ENCODE measurements at places on chromosomes 6 and 20.

DNA sequence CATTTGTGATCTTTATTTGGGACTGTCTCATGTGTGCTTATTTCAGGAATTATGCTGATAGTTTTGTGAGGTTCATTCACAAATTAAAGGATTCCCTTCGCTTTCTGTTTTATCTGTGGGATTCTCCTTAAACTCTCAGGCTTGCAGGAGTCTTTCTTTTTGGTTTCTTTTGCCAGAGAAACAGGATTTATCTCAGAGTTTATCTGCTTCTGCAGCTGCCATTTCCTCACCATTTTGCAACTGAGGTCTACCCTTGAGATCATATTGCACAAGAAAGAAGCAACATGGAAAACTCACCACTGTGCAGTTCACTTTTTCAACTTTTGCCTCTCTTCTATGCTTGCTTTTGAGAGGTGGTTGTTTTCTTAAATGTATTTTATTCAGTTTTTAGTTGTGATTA, 201.0 kb downstream of the PRL start:
- DNase-seq: no peak

- peak; percentile 55 for DNase-seq
Measured at GRCh38 chr6:26003102-26003694, 40.6 kb downstream of the TRIM38 start.

- DNase-seq: peak; percentile 65
Measured at GRCh38 chr6:20404641-20405032, 3.0 kb downstream of the E2F3 start.

- no peak for DNase-seq
Measured at GRCh38 chr6:144758602-144759001, 473.5 kb downstream of the UTRN start.

DNA sequence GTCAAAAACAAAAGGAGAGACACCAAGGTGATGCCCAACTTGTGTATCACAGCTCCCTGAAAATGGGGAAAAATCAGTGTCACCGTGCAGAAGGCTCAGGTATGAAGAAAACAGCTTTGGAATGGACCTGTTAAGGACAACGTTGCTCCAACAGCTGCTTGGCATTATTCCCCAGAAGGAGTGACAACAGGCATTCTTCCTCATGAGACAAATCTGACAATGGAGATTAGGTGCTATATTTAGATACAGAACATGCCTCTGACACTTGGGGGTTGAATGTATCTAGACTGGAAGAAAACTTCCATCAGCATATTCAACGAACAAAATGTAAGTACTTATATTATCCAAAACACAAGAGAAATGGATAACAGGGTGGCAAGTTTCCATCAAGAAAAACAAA, 87.7 kb downstream of the MBOAT1 start:
- no peak for DNase-seq

Data from activated CD8-positive, alpha-beta memory T cell treated with anti-CD3 and anti-CD28 coated beads, Interleukin-2, amount 50 U/mL, for 4 hours (primary cell).